ENCODE measurements at places on chromosomes 1 and 21. TPM values are rescaled to one million over a fixed set of nuclear protein-coding genes. Genes with fewer than 3 reads are reported as not detected.

The CELA3B gene
- total RNA-seq: not detected

The NBPF9 gene
- total RNA-seq: 20.8 TPM

The BEST4 gene
- total RNA-seq: under 0.01 TPM

The SPATA46 gene
- total RNA-seq: not detected

All from nasal cavity respiratory epithelium epithelial cell of viscerocranial mucosa (primary cell).